ENCODE measurements at places on chromosomes 12 and 14.

DNA sequence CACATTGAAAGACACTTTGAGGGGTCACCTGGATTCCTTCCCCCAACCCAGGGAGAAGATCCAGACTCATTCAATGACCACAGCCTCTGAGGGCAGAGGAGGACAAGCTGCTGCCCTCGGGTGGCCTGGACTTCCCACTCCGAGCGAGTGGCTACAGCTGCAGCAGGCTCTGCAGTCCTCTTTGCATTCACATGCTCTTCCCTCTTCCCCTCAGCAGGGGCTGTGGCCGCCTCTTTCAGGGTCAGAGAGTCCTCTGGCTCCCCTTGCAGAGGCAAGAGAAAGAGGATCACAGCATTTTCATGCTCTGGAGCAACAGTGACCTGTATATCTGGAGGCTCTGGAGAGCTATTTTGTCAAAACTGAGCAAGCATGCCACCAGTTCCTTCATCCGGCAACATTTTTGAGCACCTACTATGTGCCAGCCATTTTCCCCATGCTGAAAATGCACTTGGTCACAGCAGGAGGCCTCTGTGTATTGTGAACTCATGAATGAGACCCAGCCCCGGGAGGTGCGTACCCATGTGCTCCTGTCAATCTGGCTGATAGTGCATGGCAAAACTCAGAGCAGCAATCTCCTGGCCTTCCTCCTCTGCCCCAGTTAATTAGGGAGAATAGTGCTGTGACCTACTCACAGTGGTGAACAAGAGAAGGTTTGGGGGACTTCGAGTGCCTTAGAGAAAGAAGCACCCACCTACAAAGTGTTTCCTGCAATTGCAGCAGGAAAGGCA, 42.9 kb upstream of the KCNA5 start:
- no peak for DNase-seq

DNA sequence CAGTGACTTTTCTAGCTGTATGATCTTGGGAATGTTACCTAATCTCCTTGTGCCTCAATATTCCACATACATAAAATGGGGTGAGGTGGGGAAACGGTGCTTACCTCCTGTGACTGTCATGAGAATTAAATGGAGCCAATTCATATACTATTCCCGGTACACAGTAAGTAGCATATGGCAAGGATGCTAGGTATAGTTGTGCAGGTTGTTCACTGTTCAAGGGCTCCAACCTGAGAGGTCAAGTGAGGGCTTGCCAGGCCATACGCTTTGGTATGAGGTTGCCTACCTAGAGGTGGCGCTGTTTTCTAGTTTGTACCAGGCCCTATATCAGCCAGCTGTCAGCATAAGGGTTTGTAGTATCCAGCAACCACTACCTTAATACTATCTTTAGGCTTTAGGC, 3.6 kb upstream of the BATF start:
- DNase-seq: no peak

DNA sequence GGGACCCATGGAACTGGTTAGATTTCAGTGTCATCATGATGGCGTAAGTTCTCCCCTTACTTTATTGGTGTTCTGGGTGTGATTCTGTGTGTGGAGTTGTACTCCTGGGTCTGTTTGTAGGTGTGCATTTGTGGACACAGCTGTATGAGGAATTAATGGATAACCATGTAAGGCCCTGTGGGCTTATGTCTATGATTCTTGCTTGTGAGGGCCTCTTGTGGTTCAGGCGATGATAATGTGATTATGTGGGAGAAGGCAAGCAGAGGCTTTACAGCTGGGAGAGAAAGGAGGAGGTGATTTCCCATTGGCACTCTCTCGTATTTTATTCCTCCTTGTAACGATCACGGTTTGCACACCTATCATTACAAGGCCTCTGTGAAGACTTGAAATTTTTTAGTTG, 96.1 kb downstream of the SCN8A start:
- no peak for DNase-seq

DNA sequence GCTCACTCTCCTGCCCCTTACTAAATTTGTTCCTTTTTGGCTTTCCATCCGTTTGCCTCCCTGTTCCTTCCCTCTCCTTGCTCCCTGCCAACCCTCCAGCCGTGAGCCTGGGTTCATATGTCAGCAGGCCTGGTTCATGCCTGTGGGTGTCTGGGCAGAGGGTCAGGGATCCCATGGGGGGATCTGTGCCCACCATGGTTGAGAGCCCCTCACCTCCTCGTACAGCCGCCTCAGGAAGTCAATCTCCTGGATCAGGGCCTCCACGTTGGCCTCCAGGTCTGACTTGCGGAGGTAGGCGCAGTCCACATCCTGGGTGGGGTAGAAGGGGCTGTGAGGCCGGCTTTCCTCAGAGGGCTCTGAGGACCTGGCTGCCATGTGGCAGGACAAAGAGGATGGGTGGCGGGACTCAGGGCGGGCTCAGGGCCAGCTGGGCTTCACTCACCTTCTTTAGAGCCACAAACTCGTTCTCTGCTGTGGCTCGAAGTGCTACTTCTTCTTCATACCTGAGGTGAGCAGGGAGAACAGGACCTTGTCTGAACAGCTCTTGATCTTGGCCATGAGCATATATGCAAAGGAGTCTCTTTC, 3.6 kb downstream of the KRT83 start:
- DNase-seq: no peak

GRCh38 chr12:109464642-109465351, 12.3 kb downstream of the KCTD10 start:
- DNase-seq: no peak

DNA sequence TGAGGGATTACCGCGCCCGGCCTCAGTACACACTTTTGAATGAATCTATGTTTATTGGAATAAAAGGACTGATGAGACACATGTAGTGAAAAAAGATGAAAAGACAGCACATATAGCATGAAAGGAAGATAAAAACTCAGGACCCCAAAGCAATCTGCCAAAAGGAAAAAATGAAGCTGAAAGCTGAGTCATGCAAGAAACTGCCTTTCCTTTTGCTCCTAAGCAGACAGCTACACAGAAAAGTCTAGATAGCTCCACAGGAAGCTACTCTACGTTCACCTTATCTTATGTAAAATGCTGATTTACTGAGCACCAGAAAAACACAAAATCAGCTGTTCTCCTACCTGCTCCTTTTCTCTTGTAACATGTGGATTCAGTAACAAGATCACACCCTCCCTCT, 128.4 kb downstream of the NTF3 start:
- DNase-seq: no peak

DNA sequence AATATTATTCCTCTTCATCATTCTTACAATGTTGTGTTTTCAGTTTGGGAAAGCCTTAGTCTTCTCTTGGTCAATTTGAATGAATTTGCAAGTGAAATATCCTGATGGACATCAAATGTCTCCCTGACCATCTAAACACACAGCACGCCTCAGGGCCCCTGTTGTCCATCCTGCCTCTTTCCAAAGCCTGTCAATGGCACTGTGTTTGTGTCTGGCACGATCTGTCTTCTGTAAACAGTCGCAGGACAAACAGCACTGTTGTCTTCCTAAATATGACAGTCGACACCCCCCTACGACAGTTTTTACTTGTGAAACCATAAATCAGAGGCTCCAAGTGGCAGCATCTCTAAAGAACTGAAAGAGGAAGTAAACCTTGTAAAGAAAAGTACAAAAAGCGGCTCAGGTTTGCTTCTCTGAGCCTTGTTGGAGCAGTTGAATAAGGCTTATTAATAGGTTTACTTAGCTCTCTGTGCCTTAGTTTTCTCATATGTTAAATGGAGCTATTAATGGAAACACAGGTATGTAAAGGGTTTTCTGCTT, 285.8 kb downstream of the NRXN3 start:
- no peak for DNase-seq
